ENCODE measurements at places on chromosomes 7 and 10.

DNA sequence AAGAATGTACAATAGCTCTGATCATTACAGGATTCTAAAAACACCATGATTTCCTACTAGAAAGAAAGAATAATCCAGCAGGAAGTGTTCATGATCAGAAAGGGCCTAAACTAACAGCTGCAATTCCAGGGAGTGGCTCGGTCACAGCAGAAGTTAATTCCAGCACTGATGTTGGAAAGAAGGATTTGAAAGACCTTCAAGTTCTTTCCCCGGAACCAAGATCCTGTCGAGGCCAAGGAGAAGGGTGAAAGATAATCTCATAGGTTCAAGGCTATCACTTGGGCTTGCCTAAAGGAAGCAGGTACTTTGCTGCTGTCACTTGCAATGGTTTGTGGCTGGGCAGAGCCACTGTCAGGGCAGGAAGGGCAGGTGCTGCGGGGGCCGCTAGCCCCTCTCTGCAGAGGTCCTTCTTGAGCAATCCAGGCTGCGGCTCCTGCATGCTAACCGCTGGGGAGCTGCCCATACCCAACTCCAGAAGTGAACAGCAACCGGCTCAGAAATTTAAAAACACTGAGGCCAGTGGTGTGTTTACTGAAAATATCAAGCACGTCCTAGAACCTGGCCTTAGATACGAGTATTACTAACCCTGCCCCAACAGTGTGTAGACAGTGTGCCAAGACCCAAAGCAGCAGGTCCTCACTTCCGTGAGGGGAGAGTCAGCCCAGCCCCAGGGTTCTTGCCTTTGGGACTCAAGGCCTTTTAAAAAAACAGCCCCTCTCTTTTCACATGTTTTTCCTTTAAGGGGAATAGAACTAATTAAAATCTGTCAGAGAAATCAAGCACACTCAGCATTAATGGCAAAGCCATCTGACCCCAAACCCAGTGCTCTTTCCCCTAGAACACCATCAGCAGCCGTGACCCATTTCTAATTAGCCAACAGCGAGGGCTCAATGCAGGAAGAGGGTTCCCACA, 76.8 kb downstream of the VIPR2 start:
- DNase-seq: no peak

DNA sequence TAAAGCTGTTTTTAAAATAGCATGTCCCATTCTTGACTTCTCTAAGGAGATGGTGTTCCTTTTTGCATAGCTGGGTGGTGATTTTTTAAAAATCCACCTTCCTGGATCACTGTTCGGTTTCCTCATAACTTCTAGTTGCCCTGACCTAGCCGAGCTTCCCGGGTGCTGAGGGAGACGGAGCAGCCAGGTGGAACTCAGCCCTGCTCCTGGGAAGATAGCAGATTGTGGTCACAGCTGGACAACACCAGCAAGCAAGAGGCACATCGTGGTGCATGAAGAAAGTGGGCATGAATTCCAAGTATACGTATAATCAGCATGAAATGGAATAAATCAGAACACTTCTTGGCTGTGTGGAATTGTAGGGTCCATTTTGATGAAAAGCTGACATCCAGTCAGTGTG, 73.5 kb upstream of the RSU1 start:
- DNase-seq: no peak

GRCh38 chr7:116752305-116753074, 80.5 kb downstream of the MET start:
- no peak for DNase-seq

DNA sequence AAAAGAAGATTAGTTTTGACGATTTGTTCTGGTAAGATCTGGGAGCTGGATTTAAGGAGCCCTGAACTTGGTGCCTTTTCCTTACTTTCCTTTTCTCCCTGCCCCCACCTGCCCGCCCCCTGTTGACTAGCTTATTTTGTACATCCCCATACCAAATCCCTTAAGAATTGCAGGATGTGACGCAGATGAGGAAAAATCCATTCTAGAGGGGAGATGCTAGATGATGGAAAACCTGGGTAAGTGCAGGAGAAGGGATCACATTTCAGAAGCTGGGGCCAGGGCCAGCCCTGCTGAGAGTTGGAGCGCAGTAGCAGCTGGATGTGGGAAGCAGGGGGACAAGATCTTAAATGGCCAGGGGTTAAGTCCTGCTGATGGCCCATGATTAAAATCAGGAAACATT, 93.9 kb downstream of the CCDC3 start:
- DNase-seq: no peak

DNA sequence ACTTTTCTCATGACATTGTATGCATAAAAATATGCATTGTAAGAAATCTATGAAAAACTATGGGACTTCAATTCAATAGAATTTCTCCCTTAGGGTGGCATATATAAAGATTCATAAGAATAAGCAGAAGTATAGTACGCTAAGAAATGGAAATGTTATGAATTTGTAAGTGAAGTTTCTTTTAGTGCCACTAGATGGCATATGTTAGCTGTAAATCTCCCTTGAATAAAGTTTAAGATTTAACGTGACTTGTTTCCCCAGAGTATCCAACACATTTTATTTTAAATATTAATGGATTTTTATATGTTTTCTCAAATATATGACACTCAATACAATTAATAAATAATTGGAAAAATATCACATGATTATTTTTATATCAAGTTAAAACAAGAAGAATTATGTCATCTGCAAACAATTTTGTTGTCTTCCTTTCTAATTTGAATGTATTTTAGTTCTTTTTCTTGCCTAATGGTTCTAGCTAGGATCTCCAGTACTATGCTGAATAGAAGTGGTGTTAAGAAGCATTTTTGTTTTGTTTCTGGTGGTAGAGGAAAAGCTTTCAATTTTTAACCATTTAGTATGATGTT, 287.2 kb downstream of the HGF start:
- DNase-seq: no peak

DNA sequence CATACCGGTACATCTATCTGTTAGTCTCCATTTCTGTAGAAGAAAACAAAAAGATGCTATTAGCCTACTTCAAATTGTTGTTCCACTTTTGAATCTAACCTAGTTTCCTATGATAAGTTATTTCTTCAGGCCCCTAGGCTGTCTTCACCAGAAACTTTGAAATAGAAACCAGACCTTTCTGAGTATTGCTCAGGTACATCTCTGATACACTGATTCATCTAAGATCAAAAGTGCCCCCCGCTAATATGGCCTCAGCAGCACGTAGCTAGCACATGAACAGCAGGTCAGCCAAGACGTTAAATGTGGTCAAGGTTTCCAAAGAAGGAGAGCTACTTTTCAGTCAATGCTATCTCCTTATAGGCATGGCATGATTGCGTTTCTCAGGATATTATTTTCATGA, 23.6 kb downstream of the CTAGE6 start:
- DNase-seq: no peak

- DNase-seq: no peak
Observed at GRCh38 chr7:884191-885003, 8.0 kb downstream of the GET4 start.

- no peak for DNase-seq
Observed at GRCh38 chr10:22704471-22704911, 9.9 kb downstream of the PIP4K2A start.

GRCh38 chr10:89274928-89275327, 23.4 kb upstream of the LIPA start:
- no peak for DNase-seq

DNA sequence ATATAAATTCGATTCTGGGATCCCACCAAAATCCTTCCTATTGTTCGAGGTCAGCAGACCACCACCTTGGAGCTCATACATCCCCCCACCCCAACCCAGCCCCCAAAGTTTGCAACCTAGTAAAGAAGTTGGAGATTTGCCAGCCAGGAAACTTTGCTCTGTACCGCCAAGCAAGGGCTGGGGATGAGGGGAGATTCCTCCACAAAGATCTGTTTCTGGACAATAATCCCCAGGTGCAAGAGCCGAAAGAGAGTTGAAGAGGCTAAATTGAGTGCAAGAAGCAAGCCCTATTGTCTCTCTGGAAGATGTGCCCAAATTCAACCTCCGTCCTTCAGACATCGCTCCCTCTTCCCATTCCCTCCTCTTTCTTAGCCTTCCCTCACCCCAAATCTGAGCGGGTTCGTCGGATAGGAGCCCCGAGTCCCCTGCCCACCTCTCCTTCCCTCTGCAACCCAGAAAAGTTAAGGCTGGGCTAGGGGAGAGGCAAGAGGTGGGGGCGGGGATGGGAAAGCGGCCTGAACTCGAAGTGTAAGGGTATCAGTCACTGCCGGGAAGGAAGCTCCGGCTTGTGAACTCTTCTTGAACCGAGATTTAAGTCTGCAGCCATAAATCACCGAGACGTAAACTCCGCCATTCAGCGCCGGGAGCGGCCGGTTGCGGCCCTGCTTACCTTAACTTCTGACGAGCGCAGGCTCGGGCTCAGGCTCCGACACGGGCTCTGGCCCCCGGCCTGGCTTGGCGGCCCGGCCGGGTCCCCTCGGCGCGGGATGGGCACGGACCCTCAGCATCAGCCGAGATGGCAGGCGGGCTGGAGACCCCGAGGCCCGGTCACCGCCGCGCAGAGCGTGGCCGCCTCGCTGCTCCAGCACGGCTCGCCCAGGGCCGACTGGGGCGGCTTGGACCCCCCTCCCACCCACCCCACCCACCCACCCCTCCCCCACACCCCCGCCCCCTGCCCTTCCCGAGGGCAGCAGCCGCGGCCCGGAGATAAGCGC, 10.8 kb upstream of the HOXA2 start:
- no peak for DNase-seq

GRCh38 chr10:132346806-132347205, 14.8 kb downstream of the LRRC27 start:
- DNase-seq: no peak

- no peak for DNase-seq
Observed at GRCh38 chr7:48025624-48026023, 3.3 kb downstream of the SUN3 start.

Measured in GM19239 (cell line).